ENCODE measurements at places on chromosomes 11 and 22.

DNA sequence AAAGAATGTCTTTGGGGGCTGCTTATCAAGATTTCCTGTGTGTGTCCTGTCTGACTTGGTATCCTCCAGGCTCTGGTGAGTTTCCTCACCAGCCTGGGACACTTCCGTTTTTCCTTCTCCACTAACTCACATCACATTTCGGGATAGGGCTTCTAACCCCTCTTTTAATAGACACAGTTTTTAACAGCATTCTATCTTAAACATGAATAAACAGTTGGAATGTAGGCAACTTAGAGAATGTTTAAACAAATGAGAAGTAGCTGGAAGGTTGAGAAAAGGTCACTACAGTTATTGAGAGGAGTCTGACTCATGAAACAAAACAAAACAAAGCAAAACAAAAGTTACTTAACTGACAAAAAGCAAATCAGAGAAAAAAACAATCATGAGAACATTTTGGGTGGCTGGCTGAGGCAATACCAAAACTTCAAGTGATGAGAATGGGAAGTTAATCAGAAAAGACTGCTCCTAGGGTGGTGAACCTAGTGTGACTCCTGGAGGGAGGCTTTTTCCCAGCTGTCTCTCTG, 64.7 kb upstream of the CTSC start:
- DNase-seq: peak; percentile 83

- DNase-seq: no peak
Observed at GRCh38 chr11:116691771-116692177, 81.0 kb downstream of the BUD13 start.

GRCh38 chr22:38751422-38752346, 4.1 kb downstream of the SUN2 start:
- DNase-seq: no peak

- DNase-seq: no peak
Observed at GRCh38 chr11:68214173-68215086, 1.3 kb upstream of the KMT5B start.

- no peak for DNase-seq
Observed at GRCh38 chr11:104705490-104706190, 192.6 kb downstream of the CASP12 start.

- no peak for DNase-seq
Observed at GRCh38 chr22:37609240-37610152, 862 bp downstream of the GGA1 start.

- DNase-seq: no peak
Observed at GRCh38 chr22:40703174-40703573, 23.9 kb downstream of the MCHR1 start.

- no peak for DNase-seq
Observed at GRCh38 chr22:42432020-42432596, at the start of gene NFAM1. Gene NFAM1 (minus strand): TSS chr22:42432403. CDS start chr22:42432357, 46 bp downstream.

DNA sequence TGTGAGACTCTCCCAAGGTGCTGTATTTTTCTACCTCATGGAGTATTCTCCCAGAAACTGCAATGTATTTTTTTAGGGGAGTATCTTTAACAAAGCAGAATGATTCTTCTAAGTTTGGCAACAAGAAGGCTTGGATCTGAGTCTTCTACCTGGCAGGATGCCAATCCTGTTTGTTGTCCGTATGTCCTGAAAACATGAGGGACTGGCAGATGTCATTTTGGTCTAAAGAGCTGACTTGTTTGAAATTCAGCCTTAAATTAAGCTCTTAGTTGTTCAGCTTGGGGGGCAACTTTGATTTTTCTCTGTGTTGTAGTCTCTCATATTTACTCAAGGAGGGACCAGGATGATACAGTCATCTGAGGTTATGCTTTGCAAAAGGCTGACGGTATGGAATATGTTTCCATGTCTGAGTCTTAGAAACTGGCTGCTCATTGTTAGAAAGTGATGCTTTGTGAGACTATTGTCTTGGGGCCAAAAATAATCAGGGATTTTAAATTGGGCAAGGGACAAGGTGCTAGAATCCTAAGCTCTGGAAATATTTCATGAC, 9.3 kb downstream of the MRPL16 start:
- no peak for DNase-seq

DNA sequence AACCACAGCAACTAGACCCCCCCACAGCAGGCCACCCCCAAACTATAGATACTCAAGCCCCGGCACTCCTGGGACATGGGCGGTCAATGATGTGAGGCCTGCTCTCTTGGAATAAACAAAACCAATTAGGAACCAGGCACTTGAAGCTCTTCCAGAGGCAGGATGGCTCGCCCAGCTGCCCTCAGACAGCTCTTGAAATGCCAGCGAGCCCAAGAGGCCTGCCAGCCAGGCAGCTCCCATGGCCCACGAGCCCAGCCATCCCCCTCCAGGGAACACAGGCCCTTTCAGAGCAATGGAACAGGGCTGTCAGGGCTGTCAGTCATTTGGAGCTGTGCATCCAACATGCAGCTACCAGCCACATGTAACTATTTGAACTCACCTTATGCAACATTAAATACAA, 34.0 kb upstream of the TFIP11 start:
- DNase-seq: no peak
